ENCODE measurements at places on chromosomes 1 and 21. TPM values are rescaled to one million over a fixed set of nuclear protein-coding genes. Genes with fewer than 3 reads are reported as not detected.

Gene SPATA1
- total RNA-seq = 3.3 TPM

- no peak overlapping the region for H3K27ac ChIP-seq
- no peaks in the 10 kb centered on the region for H3K4me1 ChIP-seq
- peaks cover 17% of the 10 kb centered on the region for H3K36me3 ChIP-seq
- no peaks in the 10 kb centered on the region for H3K27me3 ChIP-seq
- DNase-seq = no peak
These were observed 30.7 kb downstream of the BACH1 start for GRCh38 chr21:29329406-29329805.

- no peaks in the 10 kb centered on the region for H3K36me3 ChIP-seq
- H3K27me3 ChIP-seq = peaks cover 4% of the 10 kb centered on the region
- peak; percentile 11 for DNase-seq
These were observed 248.7 kb downstream of the NPHP4 start for GRCh38 chr1:5743435-5744095.

DNA sequence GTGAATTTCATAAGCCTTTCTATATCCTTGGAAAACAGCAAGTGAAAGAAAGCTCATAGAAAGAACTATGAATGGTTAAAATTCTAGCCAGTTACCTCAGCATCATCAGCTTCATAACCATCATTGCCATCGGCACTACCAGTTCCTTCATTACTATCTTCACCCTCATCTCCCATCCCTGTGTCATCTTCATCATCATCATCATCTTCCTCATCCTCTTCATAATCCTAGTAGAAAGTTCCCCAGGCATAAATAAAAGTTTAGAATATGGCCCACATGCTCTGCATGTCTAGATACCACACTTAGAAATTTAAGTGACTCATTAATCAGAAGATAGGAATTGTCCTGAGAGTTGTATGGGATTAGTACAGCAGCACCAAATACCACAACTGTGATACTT lies 49.0 kb downstream of the TPR start:
- no peak overlapping the region for H3K4me3 ChIP-seq
- no peak overlapping the region for H3K27ac ChIP-seq
- H3K36me3 ChIP-seq = peaks cover 36% of the 10 kb centered on the region

GRCh38 chr1:56227886-56228285 lies 351.5 kb downstream of the PLPP3 start:
- H3K4me3 ChIP-seq = no peak overlapping the region
- H3K36me3 ChIP-seq = no peaks in the 10 kb centered on the region
- no peaks in the 10 kb centered on the region for H3K27me3 ChIP-seq
- DNase-seq = no peak

Gene KCNJ9
- total RNA-seq = not detected

DNA sequence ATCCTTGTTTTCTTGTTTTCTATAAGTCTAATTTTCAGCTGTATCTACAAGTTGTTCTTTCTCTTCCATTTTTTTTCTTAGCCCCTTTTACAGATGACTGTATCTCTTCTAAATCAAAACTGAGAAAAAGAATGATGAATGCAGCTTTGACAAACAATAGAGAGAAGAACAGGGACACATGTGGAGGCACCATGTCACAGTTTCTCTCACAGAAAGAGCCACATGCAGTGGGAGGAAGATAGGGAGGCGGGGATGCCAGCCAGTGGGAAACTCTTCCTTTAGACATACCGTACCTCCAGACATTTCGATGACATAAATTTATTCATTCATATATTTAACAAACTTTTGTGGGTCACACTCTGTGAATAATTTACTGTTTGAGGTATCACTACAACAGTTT lies 45.5 kb downstream of the NME7 start:
- no peak overlapping the region for H3K27ac ChIP-seq
- peaks cover 10% of the 10 kb centered on the region for H3K36me3 ChIP-seq
- no peaks in the 10 kb centered on the region for H3K27me3 ChIP-seq

Gene AK5
- 7.8 TPM for total RNA-seq

DNA sequence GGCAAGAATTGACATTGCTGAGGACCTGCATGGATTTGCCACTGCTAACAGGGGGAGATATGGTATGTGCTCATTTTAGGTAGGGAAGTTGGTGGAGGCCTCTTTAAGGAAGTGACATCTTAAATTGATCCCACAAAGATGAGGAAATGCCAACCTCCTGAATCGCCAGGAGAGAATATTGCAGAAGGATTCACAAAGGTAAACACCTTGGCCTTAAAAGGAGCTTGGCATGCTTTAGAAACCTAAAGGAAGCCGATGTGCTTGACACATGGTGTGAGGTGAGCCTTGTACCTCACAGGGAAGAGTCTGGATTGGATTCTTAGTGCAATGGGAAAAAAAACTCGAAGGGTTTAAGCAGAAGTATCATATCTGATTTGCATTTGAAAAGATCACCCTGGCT lies 470.5 kb upstream of the DAB1 start:
- no peaks in the 10 kb centered on the region for H3K27me3 ChIP-seq
- DNase-seq = no peak
- H3K36me3 ChIP-seq = no peaks in the 10 kb centered on the region
- no peak overlapping the region for H3K4me3 ChIP-seq
- H3K27ac ChIP-seq = no peak overlapping the region

Gene GBP5
- 231 TPM for total RNA-seq

DNA sequence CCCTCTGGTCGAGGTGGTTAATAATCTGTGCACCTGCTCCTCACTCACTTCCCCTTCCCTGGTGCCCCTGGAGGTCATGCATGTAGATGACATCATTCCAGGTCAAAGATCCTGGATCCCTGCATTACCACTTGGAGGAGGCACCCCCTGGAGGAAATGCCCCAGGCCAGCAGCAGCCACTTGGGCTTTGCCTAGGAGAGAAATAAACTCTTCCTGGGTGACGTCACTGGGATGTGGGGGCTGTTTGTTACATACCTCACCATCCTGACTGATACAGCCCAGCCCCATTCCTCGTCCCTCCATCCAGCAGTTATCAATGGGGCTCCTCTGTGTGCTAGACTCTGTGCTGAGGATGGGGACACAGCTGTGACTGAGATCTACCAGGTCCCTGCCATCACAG lies 433.6 kb downstream of the PTPRU start:
- no peaks in the 10 kb centered on the region for H3K36me3 ChIP-seq
- H3K27ac ChIP-seq = no peak overlapping the region
- no peak overlapping the region for H3K4me3 ChIP-seq
- no peaks in the 10 kb centered on the region for H3K4me1 ChIP-seq
- H3K27me3 ChIP-seq = peaks cover 20% of the 10 kb centered on the region

GRCh38 chr1:32066489-32066873 lies 6.3 kb upstream of the TMEM39B start:
- H3K4me3 ChIP-seq = peak overlapping the region; percentile 48
- peaks cover 2% of the 10 kb centered on the region for H3K36me3 ChIP-seq
- peaks cover 25% of the 10 kb centered on the region for H3K4me1 ChIP-seq

Gene TACSTD2
- total RNA-seq = not detected

DNA sequence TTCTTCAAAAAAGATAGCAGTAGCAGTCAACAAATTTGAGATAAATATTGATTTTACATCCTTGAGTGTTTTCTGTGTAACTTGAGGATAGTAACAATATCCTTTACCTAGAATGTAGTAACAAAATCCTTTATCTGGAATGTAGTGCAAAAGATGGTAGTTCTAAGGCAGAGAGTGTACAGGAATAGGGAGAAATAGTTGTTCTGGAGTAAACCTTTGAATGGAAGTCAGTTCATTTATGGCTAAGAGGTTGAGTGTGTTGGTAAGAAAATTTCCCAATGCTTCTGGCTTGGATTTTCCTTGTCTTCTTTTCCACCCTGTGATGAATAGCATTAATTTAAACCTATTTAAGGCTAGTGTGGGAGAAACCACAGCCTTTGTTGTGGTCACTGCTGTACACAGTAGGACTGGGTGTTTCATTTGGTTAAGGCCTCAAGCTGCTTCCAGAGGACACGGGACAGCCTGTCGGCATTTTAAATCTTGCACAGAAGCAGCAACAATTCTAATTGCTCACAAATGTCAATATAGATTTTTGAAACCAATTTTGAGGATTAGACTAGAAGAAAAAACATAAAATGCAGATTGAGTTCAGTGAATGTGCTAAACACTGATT lies 11.3 kb downstream of the NFIA start:
- no peaks in the 10 kb centered on the region for H3K4me1 ChIP-seq
- H3K36me3 ChIP-seq = no peaks in the 10 kb centered on the region
- no peak overlapping the region for H3K27ac ChIP-seq
- H3K27me3 ChIP-seq = peaks cover 6% of the 10 kb centered on the region
- no peak overlapping the region for H3K4me3 ChIP-seq
- DNase-seq = no peak

GRCh38 chr21:45451091-45451740 lies 46.3 kb downstream of the COL18A1 start:
- DNase-seq = no peak
- no peak overlapping the region for H3K4me3 ChIP-seq
- H3K27ac ChIP-seq = no peak overlapping the region
- H3K27me3 ChIP-seq = peaks cover 15% of the 10 kb centered on the region
- no peaks in the 10 kb centered on the region for H3K4me1 ChIP-seq

DNA sequence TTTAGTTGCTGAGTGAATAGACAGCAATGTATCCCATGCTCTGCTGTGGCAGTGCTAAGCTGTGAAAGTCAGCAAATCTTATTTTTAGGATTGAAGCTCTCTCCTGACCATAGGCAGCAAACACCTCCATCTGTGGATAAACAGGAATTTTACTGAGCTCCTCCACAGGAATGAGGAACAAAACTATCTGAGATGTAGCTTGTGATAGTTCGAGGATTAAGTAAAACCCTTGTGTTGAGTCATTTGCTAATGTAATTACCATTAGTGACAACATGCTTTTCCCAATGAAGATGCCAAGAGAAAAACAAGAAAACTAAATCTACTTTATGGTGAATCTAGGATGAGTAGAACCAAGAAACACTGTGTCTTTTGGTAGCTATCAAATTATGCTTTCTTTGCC lies 122.7 kb downstream of the CLEC20A start:
- no peaks in the 10 kb centered on the region for H3K4me1 ChIP-seq
- no peak overlapping the region for H3K4me3 ChIP-seq
- no peaks in the 10 kb centered on the region for H3K36me3 ChIP-seq

DNA sequence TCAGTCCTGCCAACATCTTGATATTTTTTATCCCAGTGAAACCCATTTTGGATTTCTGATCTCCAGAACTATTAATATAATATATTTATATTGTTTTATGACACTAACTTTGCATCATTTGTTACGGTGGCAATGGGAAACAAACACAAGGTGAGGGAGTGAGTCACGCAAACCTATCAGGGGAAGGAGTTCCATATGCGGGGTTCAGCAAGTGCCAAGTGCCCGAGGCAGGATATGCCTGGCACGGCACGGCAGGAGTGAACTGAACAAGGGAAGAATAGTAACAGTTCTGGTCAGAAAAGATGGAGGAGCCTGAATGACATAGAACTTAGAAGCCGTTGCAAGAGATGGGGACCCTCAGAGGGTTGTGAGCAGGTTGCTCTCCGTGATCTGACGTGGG lies 7.7 kb upstream of the IL10RB start:
- no peak overlapping the region for H3K4me3 ChIP-seq
- H3K4me1 ChIP-seq = peaks cover 41% of the 10 kb centered on the region
- no peak overlapping the region for H3K27ac ChIP-seq

DNA sequence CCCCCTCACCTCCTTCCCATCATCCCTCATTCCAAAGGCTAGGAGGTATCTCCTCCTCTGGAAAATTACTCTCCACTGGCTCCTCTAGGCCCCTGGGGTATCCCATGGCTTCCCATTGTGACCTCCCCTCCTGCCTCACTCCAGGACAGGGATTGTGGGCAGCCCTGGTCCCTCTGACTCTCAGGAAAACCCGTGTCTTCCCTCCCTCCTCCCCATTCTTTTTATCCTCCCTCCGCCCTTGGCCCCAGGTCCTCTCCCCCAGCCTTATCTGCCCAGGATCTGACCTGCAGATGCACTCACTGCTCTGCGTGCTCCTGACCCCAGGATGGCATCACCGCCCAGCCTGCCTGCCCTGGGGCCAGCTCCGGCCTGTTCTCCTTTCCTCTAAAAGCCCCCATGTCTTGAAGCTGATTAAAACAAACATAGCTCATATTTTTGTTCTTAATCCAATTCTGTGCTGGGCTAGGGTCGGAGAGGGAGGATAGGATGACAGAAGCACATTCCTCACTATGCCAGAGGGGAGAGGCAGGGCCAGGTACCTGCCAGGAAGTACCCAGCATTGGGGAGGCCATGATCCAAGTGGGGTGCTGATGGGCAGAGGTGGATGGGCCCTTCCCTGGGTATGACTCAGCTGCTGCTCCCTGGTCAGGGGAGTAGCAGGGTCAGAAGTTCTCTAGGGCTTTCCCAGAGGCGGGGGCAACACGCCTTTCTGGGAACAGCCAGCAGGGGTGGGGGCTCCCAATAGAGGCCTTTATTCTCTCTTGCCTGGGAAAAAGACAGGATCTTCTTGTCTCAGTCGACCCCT lies 13.8 kb upstream of the UBL4B start:
- DNase-seq = no peak
- H3K27me3 ChIP-seq = peaks cover 11% of the 10 kb centered on the region
- no peaks in the 10 kb centered on the region for H3K4me1 ChIP-seq
- no peak overlapping the region for H3K27ac ChIP-seq

Gene PRAMEF33
- total RNA-seq = not detected

- no peaks in the 10 kb centered on the region for H3K36me3 ChIP-seq
- no peaks in the 10 kb centered on the region for H3K4me1 ChIP-seq
- H3K4me3 ChIP-seq = no peak overlapping the region
- H3K27ac ChIP-seq = no peak overlapping the region
- peaks cover 39% of the 10 kb centered on the region for H3K27me3 ChIP-seq
These were observed 78.3 kb upstream of the BCL9 start for GRCh38 chr1:147463022-147463421.

DNA sequence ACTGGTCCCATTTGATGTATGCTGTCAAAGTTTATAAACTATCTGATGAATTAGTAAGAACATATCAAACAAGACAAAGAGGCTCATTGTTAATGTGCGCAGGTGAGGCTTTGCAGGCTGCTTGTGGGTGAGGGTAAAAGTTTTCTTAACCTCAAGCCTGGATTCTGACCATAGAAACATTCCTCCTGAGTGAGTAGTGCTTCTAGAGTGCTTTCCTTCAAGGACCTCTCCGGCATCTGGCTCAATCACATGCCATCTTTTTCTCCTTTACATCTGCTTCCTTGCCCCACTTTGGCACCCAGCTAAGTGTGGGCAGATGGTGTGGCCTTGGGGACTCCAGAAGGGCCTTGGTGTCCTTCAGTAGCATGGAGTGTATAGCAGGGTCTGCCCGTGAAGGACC lies 104.0 kb downstream of the ROR1 start:
- H3K36me3 ChIP-seq = no peaks in the 10 kb centered on the region
- no peak for DNase-seq
- no peaks in the 10 kb centered on the region for H3K4me1 ChIP-seq
- H3K27me3 ChIP-seq = peaks cover 7% of the 10 kb centered on the region
- no peak overlapping the region for H3K4me3 ChIP-seq

DNA sequence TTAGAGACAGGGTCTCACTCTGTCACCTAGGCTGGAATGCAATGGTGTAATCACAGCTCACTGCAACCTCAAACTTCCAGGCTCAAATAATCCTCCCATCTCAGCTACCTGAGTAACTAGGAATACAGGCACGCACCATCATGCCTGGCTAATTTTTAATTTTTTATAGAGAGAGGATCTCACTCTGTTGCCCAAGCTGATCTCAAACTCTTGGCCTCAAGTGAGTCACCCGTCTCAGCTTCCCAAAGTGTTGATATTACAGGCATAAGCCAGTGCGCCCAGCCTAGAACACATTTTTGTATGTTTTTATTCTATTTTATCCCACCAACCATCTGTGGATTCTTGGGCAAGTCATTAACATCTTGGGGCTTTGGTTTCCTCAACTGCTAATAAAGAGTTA lies 100.5 kb downstream of the AK5 start:
- no peak overlapping the region for H3K4me3 ChIP-seq
- no peak for DNase-seq
- no peaks in the 10 kb centered on the region for H3K27me3 ChIP-seq

All from activated naive CD8-positive, alpha-beta T cell treated with anti-CD3 and anti-CD28 coated beads, Interleukin-2, amount 10 ng/mL, durations not matched to agents 7 days and 5 days (primary cell).